ENCODE measurements at places on chromosomes 11 and 22.

DNA sequence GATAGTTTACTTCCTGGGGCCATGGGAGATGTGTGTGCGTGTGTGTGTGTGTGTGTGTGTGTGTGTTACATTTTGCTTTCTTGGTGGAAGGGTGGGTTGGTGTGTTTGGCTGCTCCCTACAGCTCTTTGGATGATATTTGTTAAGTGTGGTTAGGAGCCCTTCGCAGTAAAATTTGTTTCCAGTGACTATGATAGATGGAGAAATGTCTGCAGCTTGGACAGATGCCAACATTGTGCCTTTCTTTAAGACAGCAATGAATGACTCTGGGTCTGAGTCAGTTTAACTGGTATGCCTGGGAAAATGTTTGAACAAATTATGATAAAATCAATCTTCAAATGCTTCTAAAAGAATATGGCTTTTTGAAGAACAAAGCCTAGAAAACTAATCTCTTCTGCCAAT is 102.7 kb upstream of the TRPC6 start:
- no peak for DNase-seq

GRCh38 chr11:11113626-11114025 is 239.4 kb downstream of the CSNK2A3 start:
- DNase-seq, result no peak

DNA sequence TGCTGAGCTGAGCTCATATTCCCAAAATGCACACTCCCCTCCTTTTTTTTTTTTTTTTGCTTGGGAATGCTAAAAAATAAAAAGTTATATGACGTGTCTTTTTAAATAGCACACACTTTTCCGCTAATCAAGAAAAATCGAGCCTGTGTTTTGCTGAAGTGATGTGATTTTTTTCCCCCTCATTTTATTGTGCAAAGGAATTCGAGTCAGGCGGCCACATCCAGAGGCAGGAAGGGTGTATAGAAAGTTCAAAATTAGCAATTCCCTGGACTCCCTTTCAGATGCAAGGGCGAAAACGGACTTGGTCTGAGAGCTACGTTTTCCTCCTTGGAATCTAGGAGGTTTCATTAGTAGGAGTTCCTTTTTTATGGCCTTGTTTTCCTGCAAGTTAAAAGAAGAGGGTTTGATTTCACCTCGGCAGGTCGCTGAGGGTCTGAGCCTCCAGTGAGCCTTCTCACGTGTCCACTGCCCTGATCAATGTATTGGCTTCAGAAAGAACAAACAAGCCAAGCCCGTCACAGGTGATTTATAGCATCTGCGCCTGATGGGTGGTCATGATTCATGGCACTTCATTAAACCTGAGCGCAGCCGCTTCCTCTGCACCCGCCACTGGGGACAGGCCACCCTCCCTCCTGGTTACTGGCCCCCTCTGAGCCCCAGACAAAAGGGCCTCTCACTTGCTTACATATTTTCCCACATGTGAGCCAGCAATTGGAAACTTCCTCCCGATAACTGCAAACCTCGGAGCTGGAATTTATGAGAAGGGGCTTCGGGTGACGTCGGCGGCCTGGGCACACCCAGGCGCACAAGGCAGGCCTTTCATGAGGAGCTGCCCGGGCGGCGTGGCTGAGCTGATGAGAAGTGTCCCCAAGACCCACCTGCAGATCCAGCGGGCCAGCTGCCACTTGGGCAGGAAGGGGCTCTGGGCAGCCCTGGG is 64.4 kb upstream of the LINC01488 start:
- no peak for DNase-seq

- DNase-seq, result peak; percentile 90
Measured at GRCh38 chr22:49929211-49929979, 11.0 kb downstream of the CRELD2 start.

DNA sequence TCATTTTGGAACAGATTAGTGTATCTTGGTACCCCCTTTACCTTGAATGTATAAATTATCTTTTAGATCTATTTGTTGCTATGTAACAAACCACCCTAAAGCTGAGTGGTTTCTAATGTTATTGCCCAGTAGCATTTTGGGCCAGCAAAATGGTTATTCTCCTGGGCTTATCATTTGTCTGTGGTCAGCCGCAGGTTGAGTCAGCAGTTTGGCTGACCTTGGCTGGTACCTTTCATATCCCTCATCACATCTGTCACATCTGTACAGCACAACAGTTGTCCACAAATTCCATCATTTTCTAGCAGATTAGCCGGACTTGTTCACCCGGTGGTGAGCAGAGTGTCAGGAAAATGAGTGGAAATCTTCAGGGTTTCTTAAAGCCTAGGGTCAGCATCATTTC is 588.5 kb upstream of the ARHGAP42 start:
- DNase-seq, result no peak

DNA sequence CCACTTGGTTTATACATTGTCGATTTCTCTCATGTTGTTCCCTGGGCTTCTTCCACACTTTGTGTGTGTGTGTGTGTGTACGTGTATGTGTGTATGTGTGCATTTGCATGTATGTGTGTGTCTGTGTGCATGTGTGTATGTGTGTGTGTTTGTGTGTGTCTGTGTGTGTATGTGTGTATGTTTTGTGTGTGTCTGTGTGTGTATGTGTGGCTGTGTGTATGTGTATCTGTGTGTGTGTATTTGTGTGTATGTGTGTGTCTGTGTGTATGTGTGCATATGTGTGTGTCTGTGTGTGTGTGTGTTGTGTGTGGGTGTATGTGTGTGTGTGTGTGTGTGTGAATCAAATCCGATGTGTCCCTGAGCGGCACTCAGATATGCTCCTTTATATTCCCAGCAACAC is 4.5 kb upstream of the SCGB1D2 start:
- no peak for DNase-seq

- no peak for DNase-seq
Measured at GRCh38 chr11:126839496-126839895, 161.1 kb downstream of the KIRREL3 start.

GRCh38 chr11:4699697-4700435 is 2.2 kb upstream of the OR51E2 start:
- no peak for DNase-seq

- peak; percentile 91 for DNase-seq
Measured at GRCh38 chr11:117843666-117844484, 19.3 kb upstream of the FXYD2 start.

DNA sequence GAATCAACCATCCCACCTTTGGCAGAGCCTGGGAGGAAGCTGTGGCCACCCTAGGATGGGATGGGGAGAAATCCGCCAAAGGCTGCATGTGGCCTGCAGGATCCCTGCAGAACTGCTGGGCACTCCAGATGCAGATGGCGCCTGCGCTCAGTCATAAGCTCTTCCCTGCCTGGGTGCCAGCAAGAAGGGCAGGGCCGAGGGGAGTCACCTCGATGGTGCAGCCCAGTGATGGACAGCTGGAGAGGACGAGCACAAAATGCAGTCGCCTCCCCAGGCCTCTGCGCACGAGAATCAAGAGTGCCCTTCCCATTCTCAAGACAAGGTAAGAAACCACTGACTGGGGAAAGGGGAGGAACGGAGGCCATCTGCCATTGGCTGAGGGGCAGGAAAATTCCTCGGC is 693.6 kb downstream of the TBC1D22A start:
- no peak for DNase-seq

DNA sequence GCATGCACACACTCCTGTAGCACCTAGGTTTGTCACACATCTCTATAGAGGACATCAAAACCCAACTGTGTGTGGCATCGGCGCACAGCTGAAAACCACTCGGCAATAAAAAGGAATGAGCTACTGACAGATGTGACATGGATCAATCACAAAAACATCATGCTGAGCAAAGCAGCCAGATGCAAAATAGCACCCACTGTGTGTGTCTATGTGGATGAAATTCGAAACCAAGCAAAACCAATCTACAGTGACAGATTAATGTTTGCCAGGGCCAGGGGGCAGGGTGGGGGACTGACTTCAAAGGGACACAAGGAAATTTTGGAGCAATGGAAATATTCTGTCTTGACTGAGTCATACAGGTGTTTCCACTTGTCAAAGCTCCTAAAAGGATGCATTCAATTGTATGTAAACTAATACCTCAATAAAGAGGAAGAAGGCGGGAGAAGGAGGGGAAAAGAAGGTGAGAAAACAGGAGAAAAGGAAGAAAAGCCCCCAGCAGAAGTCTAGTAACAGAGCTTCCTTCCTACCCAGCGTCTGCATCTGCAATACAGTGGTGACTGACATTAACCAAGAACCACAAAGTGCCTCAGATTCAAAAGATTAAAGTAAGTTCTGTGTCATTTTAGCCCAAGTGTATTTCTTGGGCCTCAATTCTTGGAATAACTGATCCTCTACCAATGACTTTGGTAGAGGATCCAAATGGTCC is 49.8 kb downstream of the PACSIN2 start:
- peak; percentile 61 for DNase-seq

DNA sequence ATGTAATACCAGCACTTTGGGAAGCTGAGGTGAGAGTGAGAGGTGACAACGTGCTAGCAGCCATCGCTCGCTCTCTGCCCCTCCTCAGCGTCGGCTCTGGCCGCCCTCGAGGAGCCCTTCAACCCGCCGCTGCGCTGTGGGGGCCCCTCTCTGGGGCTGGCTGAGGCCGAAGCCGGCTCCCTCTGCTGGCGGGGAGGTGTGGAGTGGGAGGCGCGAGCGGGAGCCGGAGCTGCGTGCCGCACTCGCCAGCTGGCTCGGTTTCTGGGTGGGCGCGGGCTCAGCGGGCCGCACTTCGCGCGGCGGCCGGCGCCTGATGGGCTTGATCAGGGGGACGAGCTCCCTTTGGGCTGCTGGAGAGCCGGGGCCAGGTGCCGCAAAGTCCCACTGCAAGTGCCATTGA is 98.9 kb upstream of the UBASH3B start:
- peak; percentile 49 for DNase-seq

DNA sequence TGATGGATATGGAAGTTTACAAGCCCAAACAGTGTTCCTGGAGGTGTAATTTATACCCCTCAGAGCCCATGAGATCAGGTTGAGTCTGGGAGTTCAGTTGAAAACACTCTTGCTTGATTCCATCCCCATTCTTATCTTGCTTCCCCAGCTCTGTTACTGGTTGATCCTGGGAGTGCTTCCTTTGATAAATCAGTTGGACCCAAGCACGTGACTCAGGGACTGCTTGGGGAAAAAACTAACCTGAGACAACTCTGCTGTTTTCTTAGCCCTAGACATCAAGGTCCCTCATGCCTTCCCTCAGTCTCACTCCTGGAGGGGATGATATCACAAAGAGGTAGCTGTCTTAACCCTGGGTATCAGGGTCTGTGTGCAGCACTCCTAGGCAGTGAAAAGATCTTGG is 35.0 kb upstream of the SLC1A2 start:
- no peak for DNase-seq

- DNase-seq, result no peak
Measured at GRCh38 chr11:102332611-102332994, 14.4 kb upstream of the BIRC2 start.

DNA sequence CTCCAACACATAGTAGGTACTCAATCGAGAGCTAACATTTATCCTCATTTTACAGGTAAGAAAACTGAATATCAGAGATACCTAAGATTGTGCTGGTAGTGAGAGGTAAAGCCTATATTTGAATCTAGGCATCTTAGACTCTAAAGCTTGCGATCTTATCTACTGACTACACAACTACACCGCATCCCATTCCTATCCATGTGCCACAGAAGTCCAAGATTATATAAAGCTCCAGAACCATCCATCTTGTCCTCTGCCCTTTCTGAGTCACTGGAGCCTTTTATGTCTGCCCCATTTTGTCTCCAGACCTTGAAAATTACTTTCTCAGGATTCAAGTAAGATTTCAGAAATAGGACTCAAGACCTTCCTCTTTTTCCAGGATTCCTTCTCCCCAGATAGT is 84.4 kb downstream of the OR5AK2 start:
- no peak for DNase-seq

- DNase-seq, result peak; percentile 78
Measured at GRCh38 chr11:75214411-75214821, 26.2 kb upstream of the TPBGL start.

GRCh38 chr11:23723861-23724260 is 773.0 kb upstream of the LUZP2 start:
- no peak for DNase-seq

GRCh38 chr11:1052133-1053011 is 15.9 kb upstream of the MUC6 start:
- no peak for DNase-seq

- DNase-seq, result no peak
Measured at GRCh38 chr11:37450613-37451012, 852.6 kb upstream of the RAG2 start.

DNA sequence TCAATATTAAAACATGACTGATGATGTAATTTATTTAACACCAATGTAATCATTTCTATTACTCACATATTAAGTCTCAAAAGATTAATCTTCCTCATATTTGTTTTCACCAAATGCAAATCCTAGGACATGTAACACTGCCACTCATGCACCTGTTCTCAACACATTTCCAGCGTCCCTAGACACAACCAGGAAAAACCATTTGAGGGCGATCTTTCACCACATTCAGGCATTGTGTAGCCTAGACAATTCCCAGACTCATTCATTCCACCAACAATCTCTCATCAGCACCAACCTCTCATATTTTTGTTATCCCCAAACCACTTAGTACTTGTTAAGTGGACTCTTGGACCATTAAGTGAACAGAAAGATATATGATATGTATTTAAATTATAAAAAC is 66.1 kb downstream of the SLC36A4 start:
- DNase-seq, result no peak

DNA sequence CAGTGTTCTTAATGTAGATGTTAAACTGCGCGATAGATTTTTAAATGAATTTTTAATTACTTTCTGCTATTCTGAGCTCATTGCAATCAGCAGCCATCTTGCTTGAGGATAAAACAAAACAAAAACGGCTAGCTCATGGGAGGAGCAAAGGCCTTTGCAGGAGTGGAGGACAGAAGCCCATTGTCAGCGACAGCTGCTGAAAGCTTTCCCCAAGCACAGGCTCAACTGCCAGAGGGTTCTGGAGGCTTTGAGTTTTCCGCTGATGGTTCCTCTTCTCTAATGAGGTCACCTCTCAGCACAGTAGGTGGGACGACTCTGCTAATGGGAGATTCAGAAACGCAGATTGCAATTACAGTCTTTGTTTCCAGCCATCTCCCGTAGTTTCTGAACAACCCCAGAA is 167.1 kb upstream of the TTC12 start:
- no peak for DNase-seq

DNA sequence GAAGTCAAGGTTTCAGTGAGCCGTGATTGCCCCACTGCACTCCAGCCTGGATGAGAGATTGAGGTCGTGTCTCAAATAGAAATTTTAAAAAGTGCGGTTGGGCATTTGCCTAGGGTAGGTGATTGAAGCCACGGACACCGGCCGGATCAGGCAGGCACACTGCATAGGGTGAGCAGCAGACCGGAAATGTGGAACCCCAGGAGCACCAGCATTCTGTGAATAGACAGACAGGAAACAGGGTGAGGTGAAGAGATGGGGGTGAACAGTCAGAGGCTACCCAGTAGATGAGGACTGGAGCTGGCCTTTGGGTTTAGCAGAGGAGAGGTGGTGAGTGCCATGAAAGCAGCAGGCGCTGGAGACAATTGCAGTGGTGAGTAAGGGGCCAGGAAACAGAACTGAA is 43.5 kb downstream of the PPFIA1 start:
- no peak for DNase-seq

- no peak for DNase-seq
Measured at GRCh38 chr11:116580799-116581198, 192.0 kb downstream of the BUD13 start.
